ENCODE measurements at places on chromosomes 1 and 21.

DNA sequence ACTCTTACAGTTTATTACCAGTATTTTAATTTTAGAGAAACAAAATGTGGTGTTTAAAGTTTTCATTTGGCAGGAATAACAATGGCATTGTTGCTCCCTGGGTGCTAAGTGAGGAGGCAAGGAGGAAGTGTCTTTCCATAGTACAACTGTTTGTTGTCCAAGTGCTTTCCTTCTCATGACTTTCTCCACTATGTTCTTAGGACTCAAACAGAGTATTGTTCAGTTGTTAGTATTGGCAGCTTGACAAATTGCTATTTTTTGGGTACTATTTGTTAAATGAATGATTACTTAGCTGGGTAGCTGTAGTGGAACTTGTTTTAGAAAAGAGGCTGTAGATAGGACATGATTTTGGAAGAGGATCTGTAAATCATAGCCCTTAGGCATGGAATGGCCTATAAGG lies 7.5 kb downstream of the OTUD3 start:
- no peak for DNase-seq

DNA sequence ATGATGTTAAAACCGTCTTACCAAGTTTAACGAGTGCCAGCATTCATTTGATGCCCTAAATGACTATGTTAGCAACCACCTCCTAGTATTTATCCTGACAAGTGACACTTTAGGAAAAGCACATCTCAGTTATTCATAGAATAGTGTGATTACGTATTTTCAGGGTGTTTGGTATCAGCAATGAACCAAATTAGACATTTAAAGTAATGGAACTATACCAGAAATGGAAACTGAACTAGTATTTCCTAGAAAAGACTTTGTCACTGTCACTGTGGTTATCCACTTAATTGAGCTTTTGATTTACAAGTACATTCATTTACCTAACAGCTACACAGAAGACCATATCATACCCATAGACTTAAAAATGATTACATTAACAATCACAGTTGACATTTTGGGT lies 3.6 kb upstream of the IL12RB2 start:
- DNase-seq, result no peak

- DNase-seq, result no peak
Observed at GRCh38 chr1:209503196-209503595, 80.3 kb upstream of the CAMK1G start.

DNA sequence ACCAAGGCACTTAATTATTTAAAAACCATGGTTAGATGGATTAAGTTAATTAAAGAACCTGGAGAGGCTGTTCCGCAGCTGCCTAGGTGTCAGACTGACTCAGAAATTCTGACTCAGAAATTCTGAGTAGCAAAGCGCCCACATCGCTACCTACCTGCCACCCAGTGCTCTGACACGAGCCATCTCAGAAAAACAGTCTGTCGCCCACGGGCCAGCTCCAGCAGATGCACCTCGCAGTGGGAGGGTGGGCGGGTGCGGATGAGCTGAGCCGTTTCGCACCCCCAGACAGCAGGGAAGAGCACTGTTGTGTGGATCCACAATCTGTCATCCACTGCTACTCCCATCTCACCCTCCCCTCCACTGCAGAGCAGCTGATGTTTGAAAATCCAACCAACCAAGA lies 13.5 kb downstream of the KCNK1 start:
- no peak for DNase-seq

DNA sequence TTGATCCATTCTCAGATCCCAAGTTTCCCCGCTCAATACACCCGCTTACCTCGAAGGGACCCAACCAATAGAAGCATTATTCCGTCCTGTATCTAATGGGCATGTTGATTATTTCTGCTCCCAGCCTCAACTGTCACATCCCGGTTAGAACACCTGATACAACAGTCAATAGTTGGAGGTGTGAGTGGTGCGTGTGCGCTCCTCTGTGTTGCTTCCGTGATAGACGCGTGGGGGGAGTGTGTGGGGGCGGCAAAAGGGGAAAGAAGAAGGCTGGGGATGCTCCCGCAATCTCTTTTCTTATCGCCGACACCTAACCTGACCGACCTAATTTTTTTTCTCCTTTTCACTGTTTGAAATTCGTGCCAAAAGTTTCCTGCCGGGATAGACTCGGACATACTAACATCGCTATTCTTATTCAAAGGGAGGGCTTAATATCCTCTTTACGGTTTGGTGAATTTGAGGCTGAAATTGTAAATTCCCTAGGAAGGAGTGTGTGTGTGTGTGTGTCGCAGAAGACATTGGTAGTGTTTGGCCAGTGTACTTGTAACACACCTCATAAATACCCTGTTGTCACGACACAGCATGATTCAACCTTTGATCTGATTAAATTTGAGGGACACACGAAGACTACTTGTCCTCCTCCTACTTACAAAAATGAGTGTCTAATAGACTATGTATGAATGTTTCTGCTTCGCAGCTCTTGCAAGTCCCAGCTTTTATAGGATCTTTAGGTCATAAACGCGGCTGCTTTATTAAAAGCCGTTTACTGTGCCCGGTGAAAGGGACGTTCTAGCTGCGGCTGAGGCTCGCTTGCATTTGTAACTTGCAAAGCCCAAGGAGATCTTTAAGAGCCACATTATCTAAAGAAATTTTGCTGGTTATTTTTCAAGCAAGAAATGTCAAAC lies 1.5 kb upstream of the PROX1 start:
- DNase-seq, result no peak

DNA sequence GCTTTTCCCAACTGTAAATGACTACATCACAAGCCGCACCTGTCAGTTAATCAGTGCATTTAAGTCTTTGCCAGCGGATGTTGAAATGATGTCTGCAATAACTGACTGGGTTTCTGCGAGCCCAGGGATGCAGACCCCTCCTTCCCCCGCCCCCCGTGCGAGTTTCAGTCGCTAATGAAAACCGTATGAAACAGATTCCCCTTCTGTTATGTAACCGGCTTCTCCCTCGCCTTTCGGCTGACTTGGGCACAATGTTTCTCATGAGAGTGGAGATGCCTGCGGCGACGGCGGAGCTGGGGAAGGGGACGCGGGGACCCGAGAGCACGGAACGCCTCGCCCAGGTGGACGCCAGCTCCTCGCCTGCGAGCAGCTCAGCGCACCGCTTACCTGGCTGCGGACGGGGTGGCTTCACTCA lies 753 bp downstream of the KCNJ6 start:
- no peak for DNase-seq

DNA sequence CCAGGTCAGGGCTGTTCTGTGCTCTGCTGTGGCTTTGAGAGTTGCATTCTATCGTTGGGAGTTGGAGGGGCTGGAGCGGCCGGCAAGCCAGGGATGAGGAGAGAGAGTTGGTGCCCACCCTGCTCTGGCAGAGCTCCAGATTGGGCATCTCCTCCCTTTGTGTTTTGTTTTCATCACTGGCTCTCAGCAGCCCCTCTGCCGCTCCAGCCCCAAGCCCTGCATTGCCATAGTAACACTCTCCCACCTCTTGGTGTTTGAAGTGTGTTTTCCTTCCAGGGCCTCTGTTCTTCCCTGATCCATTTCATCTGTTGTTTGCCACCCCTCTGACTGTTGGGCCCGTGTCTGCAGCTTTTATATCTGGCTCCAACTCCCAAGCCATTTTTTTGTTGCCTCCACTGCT lies 152.7 kb downstream of the URB2 start:
- no peak for DNase-seq

DNA sequence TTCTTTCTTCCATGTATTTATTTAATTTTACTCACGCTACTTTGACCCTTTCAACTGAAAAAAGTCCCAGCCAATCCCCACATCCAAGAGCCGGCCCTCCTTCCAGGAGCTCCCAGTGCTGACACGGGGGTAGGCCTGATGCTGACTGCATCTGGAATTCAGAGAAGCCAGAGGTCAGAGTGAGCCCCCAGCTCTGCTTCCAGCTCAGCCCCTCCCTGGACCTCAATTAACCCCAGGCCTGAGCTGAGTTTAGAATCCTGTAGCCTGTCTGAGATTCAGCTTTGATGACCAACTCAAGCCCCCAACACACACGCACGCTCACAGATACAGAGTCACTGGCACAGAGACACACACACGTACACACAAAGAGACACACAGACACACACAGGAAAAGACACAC lies 247.9 kb downstream of the NPHP4 start:
- DNase-seq, result no peak

Data from ACHN (cell line).